ENCODE measurements at places on chromosomes 6 and 20. TPM values are rescaled to one million over a fixed set of nuclear protein-coding genes. Genes with fewer than 3 reads are reported as not detected.

The CDH26 gene
- 1.8 TPM for total RNA-seq

The HTR1E gene
- not detected for total RNA-seq

The UBE2V1 gene
- total RNA-seq, result 33.8 TPM

DNA sequence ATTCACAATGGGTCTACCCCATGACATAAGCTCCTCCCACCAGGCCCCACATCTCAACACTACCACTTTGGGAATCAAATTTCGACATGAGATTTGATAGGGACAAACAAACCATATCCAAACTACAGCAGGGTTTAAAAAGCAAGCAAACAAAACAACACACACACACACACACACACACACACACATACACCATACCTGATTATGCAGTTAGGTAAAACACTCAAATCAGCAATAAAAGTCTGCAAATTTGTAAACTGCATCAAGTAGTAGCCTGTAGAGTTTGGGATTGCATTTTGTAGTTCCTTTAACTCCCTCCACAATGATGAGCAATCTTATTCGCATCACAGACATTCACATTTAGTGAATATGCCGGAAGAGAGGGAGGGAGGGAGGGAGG is 32.6 kb upstream of the TNFAIP3 start:
- no peak for DNase-seq
- no peaks in the 10 kb centered on the region for H3K36me3 ChIP-seq
- H3K4me3 ChIP-seq, result no peak overlapping the region
- no peak overlapping the region for H3K27ac ChIP-seq
- no peaks in the 10 kb centered on the region for H3K27me3 ChIP-seq

DNA sequence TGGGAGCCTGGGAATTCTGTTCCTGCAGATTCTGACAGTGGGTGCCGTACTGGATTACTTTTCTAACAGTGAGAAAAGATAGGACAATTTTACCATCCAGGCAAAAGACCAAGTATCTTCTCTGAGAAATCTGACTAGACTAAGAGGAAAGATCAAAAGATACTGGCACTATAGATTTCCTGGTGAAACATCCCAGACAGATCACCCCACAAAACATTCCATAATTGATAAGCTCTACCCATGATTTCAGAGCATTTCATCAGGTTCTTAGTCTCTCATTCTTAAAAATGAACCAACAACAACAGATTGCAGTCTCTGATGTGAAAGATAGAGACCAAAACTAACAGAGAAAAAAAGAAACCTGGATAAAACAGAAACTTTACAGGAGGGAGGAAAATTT is 13.6 kb upstream of the UBR2 start:
- no peak overlapping the region for H3K27ac ChIP-seq
- no peak for DNase-seq
- peaks cover 12% of the 10 kb centered on the region for H3K4me1 ChIP-seq
- H3K36me3 ChIP-seq, result no peaks in the 10 kb centered on the region
- peaks cover 24% of the 10 kb centered on the region for H3K27me3 ChIP-seq

- H3K4me3 ChIP-seq, result no peak overlapping the region
- no peaks in the 10 kb centered on the region for H3K4me1 ChIP-seq
- no peak overlapping the region for H3K27ac ChIP-seq
- DNase-seq, result no peak
- no peaks in the 10 kb centered on the region for H3K36me3 ChIP-seq
Measured at GRCh38 chr6:48597951-48598350, 487.0 kb upstream of the PTCHD4 start.

GRCh38 chr20:9510911-9511310 is 3.5 kb upstream of the LAMP5 start:
- H3K4me3 ChIP-seq, result no peak overlapping the region
- H3K36me3 ChIP-seq, result no peaks in the 10 kb centered on the region
- no peak for DNase-seq

GRCh38 chr6:15129887-15130286 is 116.0 kb upstream of the JARID2 start:
- DNase-seq, result no peak
- no peak overlapping the region for H3K27ac ChIP-seq
- no peaks in the 10 kb centered on the region for H3K4me1 ChIP-seq
- H3K27me3 ChIP-seq, result no peaks in the 10 kb centered on the region
- no peaks in the 10 kb centered on the region for H3K36me3 ChIP-seq
- no peak overlapping the region for H3K4me3 ChIP-seq
